Activated T-helper 1 cell treated with anti-CD3 and anti-CD28 coated beads, Interleukin-2, amount 50 U/mL, for 16 hours (primary cell): ENCODE measurements at places on chromosomes 1 and 21.

- no peak for DNase-seq
Observed at GRCh38 chr1:160103658-160104408, 5.4 kb upstream of the IGSF8 start.

DNA sequence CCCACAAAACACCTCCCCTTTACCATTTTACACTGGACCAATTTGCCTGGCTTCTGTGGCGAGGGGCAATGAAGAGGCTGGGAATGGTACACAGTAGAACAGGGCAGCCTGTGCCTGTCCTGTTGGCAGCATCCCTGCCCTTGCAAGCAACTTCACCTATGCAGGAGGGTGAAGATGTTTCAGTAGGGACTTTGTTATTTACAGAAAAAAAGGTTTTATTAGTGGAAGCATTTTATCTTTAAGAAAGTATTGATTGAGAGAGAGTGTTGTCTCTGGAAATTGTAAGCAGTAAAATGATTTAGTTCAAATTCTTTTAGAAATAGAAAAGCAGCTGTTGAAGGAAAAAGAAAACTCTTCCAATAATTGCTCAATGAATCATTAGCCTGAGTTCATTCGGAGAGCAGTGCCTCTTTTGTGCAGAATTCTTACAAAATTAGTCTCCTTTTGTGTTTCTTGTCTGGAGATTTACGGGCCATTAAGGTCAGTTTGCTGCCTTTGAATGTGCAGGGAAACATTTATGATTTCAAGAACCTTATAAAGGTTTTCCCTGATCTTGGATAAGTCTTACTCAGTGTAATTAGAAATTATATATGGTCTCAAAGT lies 49.1 kb downstream of the HHAT start:
- no peak for DNase-seq

DNA sequence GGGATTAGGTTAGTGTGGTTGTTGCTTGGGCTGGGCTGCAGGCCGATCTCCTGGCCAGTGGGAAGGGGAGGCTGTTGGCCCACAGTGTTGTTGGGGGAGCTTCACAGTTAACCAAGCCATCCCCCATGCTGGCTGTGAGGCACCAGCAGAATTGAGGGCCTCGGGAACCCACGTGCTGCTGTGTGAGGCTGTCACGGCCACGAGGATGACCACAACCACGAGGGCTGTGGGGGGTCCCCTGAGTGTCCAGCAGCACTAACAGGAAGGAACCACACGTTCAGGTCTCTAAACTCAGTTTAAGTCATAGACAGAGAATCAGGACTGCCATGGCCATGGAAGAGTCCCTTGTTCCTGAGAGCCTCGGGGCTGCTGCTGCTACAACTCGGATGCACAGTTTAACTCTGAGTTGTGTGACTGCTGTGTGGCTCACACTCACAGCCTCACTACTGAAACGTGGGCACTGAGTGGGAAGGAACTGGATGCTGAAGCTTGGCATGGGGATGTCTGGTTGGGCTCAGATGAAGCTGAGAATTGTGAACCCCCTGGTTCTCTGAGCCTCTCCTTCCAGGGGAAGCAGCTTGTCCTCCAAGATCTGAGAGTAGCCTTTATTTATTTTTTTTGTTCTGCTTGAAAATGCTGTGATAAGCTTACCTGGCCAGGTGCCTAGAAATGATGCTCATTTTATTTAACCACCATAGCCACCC lies 4.8 kb upstream of the MMEL1 start:
- no peak for DNase-seq

- no peak for DNase-seq
Observed at GRCh38 chr1:110462964-110463363, 12.0 kb downstream of the PROK1 start.

GRCh38 chr1:70358921-70359564 lies 4.5 kb upstream of the ANKRD13C start:
- no peak for DNase-seq

GRCh38 chr1:5811419-5811818 lies 180.8 kb downstream of the NPHP4 start:
- DNase-seq: no peak
